ENCODE measurements at places on chromosomes 4 and X. TPM values are rescaled to one million over a fixed set of nuclear protein-coding genes. Genes with fewer than 3 reads are reported as not detected.

The SLC26A1 gene
- not detected for total RNA-seq

The RBM46 gene
- total RNA-seq, result not detected

The GPC4 gene
- 5.8 TPM for total RNA-seq

The SCFD2 gene
- 9.4 TPM for total RNA-seq

DNA sequence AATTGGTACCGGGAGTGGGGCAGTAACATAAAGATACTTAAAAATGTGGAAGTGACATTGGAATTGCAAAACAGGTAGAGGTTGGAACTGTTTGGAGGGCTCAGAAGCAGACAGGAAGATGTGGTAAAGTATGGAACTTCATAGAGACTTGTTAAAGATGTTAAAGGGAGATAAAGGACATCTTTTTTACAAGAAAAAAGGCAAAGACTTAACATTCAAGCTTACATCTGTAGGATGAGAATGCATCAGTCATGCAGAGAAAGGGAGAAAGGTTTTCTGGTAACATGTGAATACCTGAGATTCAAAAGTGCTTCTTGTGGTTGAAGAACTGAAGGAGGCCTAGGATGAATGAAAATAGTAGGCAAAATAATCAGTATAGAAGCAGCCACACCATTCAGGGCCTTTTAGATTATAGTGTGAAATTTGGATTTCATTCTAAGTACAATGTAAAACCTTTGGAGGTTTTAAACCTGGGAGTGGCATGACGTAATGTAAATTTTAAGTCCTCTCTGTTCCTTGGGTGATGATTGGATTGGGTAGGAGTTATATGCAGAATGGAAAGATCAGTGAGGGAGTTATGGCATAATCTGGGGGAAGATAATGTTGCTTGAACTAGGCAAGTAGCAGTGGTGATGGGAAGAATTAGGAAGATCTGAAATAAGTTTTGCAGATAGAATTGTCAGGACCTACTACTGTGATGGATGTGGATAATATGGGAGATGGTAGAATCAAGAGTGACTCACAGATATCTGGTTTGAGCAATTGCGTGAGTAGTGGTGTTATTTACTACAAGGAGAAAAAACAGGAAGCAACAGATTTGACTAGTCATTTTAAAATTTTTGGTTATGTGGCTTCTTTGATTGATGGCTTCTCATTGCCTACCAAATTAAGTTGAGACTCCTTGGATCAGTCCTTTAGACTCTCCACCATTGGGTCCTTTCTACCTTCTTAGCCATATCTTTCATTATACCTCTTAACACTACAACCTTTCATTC, 138.7 kb downstream of the VSIG4 start:
- no peak for DNase-seq

DNA sequence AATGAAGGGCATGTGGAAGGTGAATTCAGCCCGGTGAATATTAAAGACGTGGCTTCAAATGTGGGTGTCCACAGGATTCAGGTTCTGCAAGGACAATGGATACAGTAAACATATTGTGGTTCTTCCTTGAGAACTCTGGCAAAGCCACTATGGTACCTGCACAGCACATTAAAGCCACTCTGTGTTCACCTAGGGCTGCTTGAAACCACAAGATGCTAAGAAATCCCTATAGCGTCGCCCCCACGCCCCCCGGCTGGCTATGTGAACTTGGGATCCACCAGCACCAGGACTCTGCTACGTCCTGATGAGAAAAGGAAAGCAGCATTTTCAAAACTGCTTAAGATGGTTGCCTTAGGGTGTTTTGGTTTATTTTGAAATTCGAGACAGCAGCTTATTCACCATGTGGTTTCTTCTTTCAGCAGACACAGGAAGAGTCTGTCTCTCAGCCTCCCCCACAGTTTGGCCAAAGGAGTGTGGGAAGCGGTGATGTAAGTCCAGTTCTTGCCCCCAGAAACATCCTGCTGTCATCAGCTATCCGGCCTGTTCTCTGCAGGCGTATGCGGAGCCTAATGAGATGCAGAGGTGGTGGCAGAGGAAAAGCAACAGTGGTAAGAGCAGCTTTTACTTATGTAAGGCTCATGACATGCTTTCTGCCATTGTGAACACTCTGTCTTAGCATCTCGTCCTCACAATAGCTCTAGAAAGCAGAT, 111.5 kb downstream of the AFAP1 start:
- DNase-seq, result peak; percentile 88

DNA sequence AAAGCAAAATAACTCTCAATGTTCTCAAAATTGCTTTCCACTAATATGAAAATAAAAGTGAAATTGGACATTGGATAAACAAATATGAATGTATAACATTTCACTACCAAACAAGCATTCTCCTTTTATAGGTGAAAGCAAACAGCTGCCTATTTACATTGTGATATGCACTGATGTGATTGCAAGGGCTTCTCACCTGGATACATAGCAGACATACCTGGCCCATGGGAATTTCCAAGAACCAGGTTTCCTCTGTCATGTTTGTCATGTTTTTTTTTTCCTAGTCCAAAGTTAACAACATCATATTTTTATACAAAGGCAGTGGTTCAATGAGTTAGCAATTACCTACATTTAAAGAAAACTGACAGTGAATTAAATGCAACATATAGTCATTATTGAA, 228.5 kb downstream of the ANKRD50 start:
- DNase-seq, result no peak

DNA sequence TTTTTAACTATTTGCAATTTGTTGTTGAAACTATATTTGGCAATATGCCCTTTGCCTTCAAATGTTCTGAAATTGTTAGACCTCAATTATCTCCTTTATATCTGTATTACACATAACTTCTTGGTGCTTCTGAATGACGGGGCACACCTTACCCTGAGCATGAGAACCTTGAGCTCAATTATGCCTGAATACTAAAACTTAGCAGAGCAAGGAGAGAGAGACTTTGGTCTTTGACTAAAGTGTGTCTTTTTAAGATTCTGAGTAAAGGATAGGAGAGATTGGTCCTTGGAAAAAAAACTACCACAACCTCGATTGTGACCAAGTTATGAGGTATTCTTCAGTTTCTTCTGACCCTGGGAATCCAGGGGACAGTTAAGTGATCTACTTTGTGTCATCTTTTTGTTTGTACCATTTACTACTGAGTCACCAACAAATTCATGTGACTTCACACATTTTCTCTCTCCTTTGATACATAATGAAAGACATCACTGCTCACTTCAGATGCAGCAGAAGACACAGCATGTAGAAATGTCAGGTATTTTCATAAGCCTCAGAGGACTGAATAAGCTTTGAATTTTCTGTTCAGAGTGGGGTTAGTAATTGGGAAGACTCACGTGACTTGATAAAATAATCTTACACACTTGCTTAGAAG, 51.4 kb downstream of the PTTG2 start:
- DNase-seq, result no peak

DNA sequence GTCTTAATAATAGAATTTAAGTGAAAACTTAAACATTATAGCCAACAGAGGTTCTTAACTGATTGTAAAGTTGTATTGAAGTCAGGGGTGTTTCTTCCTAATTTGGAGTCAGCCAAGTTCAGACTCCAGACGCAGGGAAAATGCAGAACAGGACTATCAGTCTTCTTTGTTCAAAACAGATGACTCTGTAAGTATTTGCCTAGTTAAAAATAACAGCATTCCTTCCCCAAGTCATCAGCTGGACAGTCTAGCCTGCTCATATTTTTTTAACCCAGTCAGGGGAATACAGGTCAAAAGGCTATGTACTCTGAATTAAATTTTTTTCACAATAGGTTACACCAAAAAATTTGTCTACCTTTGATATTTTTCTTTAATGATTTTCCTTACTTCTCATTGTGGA, 73.8 kb upstream of the DCLK2 start:
- DNase-seq, result no peak

Measured in right atrium auricular region (tissue), 2 donors.